Prostate gland (tissue), 2 donors: ENCODE measurements at places on chromosomes 5 and 9.

- DNase-seq, result peak; percentile 17
Measured at GRCh38 chr9:95580812-95581761, 64.3 kb upstream of the PTCH1 start.

DNA sequence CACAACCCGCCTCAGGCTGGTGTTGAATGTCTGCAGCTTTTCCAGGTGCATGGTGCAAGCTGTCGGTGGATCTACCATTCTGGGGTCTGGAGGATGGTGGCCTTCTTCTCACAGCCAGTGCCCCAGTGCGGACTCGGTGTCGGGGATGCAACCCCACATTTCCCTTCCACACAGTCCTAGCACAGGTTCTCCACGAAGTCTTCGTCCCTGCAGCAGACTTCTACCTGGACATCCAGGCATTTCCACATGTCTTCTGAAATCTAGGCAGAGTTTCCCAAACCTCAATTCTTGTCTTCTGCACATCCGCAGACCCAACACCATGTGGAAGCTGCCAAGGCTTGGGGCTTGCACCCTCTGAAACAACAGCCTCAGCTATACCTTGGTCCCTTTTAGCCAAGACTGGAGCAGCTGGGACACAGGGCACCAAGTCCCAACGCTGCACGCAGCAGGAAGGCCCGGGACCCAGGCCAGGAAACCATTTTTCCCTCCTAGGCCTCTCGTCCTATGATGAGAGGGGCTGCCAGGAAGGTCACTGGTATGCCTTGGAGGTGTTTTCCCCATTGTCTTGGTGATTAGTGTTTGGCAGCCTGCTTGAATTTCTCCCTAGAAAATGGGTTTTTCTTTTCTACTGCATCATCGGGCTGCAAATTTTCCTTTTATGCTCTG lies 18.2 kb downstream of the PSIP1 start:
- DNase-seq, result no peak

- DNase-seq, result no peak
Measured at GRCh38 chr5:164296603-164297080, 791.2 kb downstream of the MAT2B start.

DNA sequence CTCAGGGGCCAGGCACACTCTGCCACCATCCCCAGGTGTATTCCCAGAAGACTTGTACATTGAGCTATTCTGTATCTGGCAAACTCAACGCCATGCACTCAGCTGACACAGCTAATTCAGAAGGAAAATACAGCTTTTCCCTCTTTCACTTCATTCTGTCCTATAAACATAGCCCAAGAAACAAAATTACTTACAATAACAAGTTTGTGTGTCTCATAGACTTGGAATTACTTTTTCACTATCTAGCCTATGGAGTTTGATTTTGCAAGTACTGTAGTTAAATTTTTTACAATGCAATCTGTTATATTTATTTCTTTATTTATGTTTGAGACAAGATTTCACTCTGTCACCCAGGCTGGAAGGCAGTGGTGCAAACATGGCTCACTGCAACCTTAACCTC lies 125.1 kb upstream of the KLF9 start:
- DNase-seq, result no peak

- DNase-seq, result no peak
Measured at GRCh38 chr5:1420211-1421195, 24.7 kb downstream of the SLC6A3 start.

- peak; percentile 77 for DNase-seq
Measured at GRCh38 chr9:130172161-130172857, at the start of gene NCS1. NCS1 (plus strand) TSS chr9:130172404; CDS start chr9:130172664, 260 bp downstream.

GRCh38 chr5:106858616-106859015 lies 812.1 kb downstream of the EFNA5 start:
- DNase-seq, result no peak

GRCh38 chr9:21796768-21797167 lies 5.7 kb upstream of the MTAP start:
- DNase-seq, result no peak

DNA sequence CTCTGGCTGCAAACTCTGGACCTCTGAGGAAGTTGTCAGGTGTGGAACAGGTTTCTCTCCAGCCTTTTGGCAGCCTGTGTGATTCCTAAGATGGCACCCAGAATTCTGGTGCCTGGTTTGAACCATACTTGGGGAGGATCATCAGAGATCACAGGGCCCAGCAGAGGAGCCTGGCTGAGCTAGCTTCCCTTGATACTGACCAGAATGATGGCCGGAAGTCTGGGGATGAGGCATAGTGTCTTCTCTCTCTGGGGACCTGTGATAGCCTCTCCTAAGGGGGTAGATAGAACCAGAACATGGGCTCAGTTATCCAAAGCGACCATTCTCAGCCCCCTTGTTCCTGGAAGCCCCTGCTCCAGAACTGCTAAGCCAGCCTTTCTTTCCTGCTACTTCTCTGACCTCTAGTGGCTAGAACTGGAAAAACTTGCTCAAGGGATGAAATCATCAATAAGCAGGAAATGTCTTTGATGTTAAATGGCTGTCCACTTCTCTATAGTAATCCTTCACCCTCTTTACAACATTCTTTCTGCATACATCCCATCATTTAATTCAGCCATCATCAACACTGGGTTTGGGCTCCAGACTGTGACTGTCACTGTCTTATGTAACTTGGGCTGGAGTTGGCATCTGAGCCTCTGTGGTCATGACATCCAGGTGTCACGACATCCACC lies 55.1 kb downstream of the C9orf152 start:
- DNase-seq, result no peak
